ENCODE measurements at places on chromosomes 6 and 20.

DNA sequence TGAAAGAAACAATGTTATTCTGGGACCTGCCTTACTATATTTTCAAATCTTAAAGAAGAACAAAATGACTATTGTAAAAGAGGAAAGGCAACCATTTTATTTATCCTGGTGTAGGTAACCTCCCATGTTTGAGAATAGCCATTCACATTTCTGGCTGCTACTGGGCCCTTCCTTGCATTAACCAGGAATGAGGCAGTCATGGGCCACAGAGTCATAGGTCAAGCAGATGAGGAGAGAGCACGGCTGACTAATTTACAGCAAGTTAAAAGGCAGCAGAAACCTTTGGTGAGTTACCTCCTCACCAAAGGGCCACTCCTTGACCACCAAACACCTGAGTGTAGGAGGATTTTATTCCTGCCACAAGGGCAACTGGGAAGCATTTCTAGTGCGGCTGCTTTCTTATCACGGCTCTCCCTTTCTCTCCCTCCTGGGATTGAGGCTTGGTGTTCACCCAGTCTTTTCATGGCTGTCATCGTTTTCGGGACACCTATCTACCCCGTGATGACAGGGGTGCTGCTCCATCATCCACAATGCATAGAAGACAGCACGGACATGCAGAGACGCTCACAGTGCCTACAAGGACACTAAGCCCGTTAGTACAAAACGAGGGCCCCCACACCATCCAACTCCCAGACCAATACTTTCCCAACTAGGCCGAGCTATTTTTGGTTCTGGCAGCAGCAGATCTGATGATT is 4.4 kb upstream of the LAMA4 start:
- DNase-seq: no peak

DNA sequence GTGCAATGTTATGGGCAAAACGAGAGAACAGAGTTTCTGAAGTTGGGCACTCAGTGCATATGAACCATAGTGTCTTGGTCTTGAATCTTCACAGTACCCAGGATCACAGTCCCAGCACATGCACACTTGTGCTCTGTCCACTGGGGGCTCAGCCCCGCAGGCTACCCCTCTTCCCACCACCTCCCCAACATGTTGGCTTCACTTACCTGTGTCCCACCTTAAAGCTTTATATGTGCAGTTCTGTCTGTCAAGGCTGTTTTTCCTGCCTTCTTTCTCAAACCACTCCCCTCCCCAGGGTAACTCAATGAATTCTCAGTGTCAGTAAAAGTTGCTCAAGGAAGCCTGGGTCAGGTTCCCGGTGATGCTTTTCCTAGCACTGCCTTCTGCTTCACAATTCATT is 129.9 kb downstream of the DOK5 start:
- DNase-seq: no peak

DNA sequence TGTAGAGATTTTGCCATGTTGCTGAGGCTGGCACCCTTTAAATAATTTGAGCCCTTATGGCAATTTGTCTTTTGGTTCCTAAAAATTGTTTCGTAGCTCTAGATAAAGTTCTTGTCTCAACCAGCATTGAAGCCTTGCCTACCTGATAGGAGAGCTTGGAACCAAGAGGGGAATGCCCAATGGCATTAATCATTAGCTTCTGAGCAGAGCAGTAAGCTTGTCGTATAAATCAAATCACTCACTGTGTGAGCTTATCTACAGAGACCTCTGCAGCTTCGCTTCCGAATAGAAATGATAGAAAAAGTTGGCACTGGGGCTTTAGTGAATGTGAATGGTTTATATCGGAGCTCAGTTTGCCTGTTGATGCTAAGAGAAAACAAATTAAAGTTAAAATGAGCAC is 10.7 kb downstream of the ANKRD6 start:
- DNase-seq: no peak

- DNase-seq: no peak
These were observed 52.5 kb upstream of the SLC22A16 start for GRCh38 chr6:110528930-110529325.

GRCh38 chr6:128892079-128892478 is 9.1 kb downstream of the LAMA2 start:
- DNase-seq: no peak

DNA sequence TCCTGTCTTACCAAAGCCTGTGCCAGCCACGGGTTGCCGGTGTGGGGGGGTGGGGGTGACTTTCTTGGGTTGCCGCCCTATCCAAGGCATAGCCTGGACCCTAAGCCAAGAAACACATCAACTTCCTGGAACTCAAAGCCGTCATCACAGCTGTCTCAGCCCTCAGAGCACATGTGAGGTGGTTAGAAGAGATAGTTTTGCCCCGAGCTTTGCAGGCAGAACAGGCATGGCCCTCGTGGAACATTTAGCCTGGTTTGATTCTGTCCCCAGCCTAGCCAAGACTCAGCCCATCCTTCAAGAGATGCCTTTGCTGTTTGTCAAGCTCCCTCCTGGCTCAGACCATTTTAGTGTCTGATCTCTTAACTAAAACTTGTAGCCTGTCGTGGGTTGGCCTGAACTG is 64.9 kb downstream of the RREB1 start:
- DNase-seq: no peak

- DNase-seq: no peak
These were observed 60.6 kb downstream of the FOXA2 start for GRCh38 chr20:22523499-22524392.

- DNase-seq: no peak
These were observed 792 bp downstream of the RSPH3 start for GRCh38 chr6:158999154-158999665.

GRCh38 chr6:52712136-52712535 is 41.2 kb downstream of the TMEM14A start:
- DNase-seq: no peak

DNA sequence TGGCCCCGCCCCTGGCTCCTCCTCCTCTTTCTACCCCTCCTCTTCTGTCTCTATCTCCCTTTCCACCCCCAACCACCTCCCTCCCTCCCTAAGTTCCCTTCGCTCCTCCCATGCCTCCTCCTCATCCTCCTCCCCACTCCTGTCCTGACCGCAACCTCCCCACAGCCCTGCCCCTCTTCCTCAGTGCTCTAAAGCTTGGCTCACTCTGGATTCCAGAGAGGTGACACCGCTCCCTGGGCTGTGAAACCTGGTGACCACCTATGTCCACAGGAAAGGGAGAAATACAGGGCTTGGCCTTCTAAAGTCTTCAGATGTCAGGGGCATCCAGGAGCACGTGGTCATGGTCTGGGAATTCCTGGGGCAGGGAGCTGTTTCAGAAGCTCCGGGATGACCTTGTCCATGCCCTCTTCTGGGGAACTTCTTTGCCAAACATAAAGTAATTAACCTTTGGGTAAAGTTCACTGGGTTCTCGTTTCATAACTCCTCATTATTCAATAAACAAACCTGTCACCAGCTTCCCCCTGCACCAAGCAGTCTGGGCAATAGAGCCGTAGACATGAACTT is 345 bp upstream of the CST5 start:
- DNase-seq: no peak

GRCh38 chr20:32231245-32231644 is 23.6 kb downstream of the POFUT1 start:
- no peak for DNase-seq

DNA sequence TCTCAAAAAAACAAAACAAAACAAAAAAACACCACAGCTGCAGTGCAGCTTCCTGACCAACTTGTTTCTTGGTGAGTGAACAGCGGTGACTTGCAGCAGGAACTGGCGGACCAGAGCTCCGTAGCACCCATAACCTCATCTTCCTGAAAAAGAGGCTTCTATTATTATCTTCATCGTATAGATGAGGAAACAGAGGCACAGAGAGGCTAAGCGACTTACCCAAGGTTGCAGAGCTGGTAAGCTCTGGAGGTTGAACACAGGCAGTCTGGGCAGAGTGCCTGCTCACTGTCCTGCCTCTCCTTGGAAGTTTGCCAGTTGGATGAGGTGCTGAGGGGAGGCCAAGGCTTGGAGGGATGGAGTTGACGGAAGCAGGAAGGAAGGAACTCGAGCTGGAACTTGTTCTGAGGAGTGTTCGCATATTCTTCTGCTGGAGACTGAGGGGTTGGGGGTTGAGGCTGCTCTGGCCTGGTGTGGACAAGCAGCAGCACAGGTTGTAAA is 47.9 kb upstream of the CCDC167 start:
- no peak for DNase-seq

Measured in activated effector memory CD4-positive, alpha-beta T cell treated with anti-CD3 and anti-CD28 coated beads, Interleukin-2, amount 50 U/mL, for 16 hours (primary cell).